ENCODE measurements at places on chromosomes 12 and 14.

GRCh38 chr14:85247071-85247470, 282.9 kb upstream of the FLRT2 start:
- DNase-seq = no peak

DNA sequence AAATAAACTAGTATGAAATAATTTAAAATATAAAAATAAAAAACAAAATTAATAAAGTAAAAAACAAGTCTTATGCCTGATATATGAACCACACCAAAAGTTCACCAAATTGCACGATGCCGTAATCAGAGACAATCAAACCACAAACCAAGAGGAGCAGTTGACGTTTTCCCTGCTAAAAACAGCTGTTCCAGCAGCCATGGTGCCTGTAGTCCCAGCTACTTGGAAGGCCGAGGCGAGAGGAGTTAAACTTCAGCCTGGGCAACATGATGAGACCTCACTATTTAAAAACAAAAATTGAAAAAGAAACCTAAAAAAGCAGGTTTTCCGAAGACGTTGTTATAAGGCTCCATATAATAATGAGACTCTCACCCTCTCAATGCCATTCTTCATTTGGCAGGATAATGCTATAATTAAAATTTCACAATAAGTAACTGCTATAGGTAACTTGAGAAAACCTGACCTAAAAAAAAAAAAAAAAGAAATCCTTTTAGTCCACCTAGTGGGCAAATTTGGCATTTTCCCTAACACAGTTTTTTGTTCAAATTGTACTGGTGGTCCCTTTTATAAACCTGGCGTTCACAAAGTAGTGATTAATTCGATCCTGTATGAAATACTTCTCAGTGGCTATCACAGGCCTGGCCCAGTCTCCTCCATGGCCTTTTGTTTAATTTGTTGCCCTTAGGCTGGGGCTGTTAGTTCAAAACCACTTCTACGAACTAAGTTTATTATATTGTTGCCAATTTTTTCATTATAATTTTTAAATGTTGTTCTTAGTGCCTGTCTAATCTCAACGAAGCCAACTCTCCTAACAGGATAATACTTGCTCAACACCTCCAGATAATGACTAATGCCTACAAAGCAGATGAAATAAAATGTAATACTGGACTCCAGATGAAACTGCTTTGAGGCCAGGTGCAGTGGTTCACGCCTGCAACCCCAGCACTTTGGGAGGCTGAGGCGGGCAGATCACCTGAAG, 62.1 kb downstream of the TNFAIP2 start:
- peak; percentile 18 for DNase-seq

- DNase-seq = no peak
Observed at GRCh38 chr12:127964717-127965116, 302.3 kb upstream of the TMEM132C start.

DNA sequence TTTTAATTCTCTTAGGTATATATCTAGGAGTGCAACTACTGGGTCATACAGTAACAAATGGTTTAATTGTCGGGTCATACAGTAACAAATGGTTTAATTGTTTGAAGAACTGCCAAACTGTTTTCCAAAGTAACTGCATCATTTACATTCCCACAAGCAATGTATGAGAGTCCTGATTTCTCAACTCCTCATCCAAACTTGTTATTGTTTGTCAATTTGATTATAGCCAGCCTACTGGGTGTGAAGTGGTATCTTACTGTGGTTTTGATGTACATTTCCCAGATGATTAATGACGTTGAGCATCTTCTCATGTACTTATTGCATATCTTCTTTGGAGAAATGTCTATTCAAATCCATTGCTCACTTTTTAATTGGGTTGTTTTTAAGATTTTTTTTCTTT, 67.6 kb upstream of the CFL2 start:
- no peak for DNase-seq

- no peak for DNase-seq
Observed at GRCh38 chr12:39199351-39199750, 243.6 kb downstream of the KIF21A start.
